Endothelial cell (in vitro differentiated cells): ENCODE measurements at places on chromosomes 1 and 21. TPM values are rescaled to one million over a fixed set of nuclear protein-coding genes. Genes with fewer than 3 reads are reported as not detected.

- DNase-seq = no peak
These were observed 477.1 kb downstream of the LMO4 start for GRCh38 chr1:87805666-87806378.

DNA sequence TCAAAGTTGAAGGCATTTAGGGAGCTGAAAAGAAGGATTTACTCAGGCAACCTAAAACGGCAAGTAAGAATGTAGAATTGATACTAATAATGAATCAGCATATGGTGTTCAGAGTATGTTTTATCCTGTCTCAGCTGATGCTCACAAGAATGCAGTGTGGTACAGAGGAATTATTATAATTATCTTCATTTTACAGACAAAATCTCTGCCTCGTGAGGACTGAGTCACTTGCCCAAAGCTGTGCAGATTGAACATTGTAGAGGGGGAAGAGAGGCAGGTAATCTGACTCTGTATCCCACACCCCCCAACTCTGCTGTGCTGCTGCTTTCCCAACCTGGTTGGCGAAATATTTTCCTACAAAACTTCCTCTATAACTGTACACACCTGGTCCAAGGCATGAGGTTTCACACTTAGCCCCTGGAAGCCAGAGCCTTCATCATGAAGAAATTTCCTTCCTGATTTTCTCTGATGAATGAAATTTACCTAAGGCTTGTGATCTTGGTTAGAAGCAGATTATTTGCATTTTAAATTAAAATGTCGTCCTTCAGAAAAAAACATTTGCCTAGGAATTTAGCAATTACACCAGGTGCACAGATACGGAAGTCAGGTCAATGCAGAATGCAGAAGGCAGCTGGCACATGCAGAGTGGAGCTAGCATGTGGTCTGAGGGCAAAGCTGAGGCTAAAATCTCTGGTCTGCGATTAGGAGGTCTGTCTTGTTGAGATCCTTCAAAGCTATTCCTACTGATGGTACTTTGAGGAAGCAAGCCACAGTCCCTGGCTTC lies 52.8 kb downstream of the DPT start:
- no peak for DNase-seq

DNA sequence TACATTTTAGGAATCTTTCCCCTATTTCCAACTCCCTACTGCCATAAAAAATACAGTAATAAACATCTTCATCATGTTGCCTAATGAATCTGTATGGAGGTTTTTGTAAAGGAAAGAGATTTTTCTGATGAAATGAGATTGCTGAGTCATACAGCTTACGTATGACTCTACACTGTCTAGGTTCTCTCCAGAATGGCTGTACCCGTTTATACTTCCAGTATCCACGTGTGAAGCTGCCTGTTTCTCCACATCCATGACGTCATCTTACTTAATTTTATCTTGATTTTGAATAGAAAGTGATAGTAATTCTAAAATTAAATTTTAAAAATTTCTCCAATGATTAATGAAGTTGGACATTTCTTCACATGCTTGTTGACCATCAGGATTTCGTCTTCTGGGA lies 103.7 kb downstream of the COQ8A start:
- DNase-seq = no peak

- DNase-seq = no peak
These were observed 57.5 kb upstream of the GUCA2A start for GRCh38 chr1:42221952-42222606.

DNA sequence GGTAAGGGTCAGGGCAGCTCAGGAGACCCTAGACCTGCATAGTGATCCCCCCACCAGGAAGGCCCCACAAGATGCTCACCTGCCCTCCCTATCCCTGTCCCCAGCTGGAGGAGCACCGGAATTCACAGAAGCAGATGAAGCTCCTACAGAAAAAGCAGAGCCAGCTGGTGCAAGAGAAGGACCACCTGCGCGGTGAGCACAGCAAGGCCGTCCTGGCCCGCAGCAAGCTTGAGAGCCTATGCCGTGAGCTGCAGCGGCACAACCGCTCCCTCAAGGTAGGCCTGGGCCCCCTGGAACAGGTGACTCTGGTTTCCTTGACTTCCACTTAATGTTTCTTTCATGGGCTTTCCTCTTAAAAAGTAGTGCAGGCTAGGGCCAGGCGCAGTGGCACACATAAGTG lies 8.4 kb downstream of the TXLNA start:
- no peak for DNase-seq

GRCh38 chr1:163785868-163786405 lies 464.2 kb downstream of the NUF2 start:
- DNase-seq = no peak

DNA sequence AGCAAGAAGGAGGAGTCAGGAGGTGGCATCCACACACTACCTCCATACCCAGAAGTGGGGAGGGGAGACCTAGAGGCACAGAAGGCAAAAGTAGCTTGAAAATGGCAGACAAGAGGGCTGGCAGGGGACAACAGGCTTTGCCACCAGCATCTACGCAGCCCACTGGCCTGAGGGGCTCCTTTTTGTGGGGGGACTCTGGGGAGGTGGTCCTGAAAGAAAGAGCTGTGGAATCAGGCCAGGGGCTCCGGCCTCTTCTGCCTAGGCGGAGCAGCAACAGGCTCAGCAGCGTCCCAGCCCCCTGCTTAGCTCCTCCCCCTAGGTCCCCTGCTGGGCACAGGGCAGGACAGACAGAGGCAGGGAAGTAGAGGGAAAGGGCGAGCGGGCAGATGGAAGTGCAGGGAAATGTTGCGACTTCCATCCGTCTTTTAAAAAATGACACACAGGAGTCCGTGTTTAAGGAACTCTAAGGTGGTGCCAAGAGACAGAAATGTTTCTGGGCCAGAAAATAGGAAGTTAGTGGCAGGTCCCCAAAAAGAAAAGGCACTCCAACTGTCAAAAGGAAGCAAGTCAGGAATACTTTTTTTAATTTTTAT lies 10.0 kb upstream of the LEFTY2 start:
- no peak for DNase-seq

GRCh38 chr1:53705446-53706096 lies 33.4 kb downstream of the GLIS1 start:
- no peak for DNase-seq

DNA sequence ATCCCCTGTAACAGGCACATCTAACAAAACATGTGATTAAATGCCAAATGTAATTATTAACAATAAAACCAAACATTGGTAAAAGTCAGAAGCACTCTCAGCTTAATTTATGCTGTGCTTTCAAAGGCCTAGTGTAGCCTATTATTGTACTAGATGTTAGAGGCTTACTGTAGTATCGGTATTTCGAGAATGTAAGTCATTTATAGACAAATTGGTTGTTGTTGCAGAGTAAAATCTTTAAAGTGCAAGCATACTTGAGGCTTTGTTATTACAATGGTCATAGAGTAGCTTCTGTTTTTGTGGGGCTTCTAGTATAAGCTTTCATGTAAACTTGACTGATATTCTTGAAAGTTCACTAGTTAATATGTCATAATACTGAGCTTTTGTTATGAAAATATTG lies 965.8 kb downstream of the PLA2G4A start:
- DNase-seq = no peak

The CD101 gene
- 0.10 TPM for total RNA-seq

The FMO4 gene
- 2.4 TPM for total RNA-seq

The IVL gene
- not detected for total RNA-seq

The CHD5 gene
- 0.15 TPM for total RNA-seq
